T-helper 1 cell (primary cell): ENCODE measurements at places on chromosomes 1 and 21.

- no peak for DNase-seq
Measured at GRCh38 chr1:231423648-231424047, 1.6 kb upstream of the EGLN1 start.

GRCh38 chr1:80629304-80629837 is 1171.4 kb upstream of the ADGRL2 start:
- DNase-seq, result no peak

- DNase-seq, result no peak
Measured at GRCh38 chr1:51504806-51505525, 14.1 kb downstream of the EPS15 start.

GRCh38 chr21:45219517-45219916 is 68.2 kb downstream of the POFUT2 start:
- DNase-seq, result no peak

DNA sequence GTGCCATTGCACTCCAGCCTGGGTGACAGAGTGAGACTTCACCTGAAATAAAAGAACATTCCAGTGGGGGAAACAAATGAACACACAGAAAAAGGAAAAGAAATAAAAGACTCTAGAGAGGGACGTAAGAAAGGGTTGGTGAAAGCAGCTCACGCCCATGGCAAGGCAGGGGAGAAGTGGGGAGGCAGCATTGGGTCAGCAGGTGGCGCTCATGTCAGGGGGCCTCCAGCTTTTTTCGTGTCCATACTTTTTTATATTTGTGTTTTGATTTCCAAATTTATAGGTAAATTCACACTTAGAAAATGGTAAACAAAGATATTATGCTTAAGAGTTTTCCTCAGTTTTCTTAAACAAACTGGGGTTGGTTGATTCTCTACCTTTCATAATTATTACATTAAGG is 45.5 kb downstream of the VPS13D start:
- DNase-seq, result peak; percentile 6

DNA sequence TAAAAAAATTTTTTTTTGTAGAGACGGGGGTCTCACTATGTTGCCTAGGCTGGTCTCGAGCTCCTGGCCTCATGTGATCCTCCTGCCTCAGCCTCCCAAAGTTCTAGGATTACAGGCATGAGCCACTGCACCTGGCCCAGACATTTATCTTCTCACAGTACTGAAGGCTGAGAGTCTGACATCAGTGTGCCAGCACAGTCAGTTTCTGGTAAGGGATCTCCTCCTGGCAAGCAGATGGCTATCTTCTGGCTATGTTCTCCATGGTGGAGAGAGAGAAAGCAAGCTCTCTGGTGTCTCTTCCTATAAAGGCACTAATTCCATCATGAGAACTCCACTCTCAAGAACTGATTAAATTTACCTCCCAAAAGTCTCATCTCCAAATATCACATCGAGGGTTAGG is 57.8 kb upstream of the C1orf185 start:
- no peak for DNase-seq

GRCh38 chr1:37951783-37952624 is 5.2 kb upstream of the INPP5B start:
- DNase-seq, result no peak

GRCh38 chr1:246198115-246198816 is 308.8 kb downstream of the SMYD3 start:
- no peak for DNase-seq

- DNase-seq, result no peak
Measured at GRCh38 chr21:44508426-44508710, 31.6 kb downstream of the KRTAP10-1 start.

- DNase-seq, result no peak
Measured at GRCh38 chr1:162145966-162146696, 76.6 kb downstream of the NOS1AP start.

GRCh38 chr1:109379422-109379821 is 18.3 kb downstream of the SORT1 start:
- no peak for DNase-seq

DNA sequence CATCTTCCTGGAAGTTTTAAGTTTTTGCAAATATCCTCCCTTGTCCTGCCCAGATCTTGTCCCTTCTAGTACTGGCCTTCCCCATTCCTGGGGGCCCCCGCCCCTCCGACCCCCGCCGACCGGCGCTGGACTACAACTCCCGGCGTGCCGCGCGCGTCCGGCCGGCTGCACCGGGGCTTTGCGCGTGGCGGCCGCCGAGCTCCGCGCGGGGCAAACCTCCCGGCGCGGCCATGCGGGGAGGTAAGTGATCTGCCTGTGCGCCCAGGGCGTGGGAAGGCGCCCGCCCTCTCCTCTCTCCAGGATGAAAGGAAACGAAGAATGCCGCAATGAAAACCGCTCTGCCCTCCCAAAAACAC is 3.2 kb upstream of the SAMD13 start:
- no peak for DNase-seq

GRCh38 chr1:46343705-46344104 is 3.1 kb downstream of the NSUN4 start:
- DNase-seq, result no peak

GRCh38 chr1:111908011-111908621 is 81.4 kb downstream of the KCND3 start:
- no peak for DNase-seq

- DNase-seq, result no peak
Measured at GRCh38 chr1:110880708-110881374, 7.9 kb downstream of the CD53 start.

- no peak for DNase-seq
Measured at GRCh38 chr21:37550157-37550556, 183.6 kb downstream of the DYRK1A start.

DNA sequence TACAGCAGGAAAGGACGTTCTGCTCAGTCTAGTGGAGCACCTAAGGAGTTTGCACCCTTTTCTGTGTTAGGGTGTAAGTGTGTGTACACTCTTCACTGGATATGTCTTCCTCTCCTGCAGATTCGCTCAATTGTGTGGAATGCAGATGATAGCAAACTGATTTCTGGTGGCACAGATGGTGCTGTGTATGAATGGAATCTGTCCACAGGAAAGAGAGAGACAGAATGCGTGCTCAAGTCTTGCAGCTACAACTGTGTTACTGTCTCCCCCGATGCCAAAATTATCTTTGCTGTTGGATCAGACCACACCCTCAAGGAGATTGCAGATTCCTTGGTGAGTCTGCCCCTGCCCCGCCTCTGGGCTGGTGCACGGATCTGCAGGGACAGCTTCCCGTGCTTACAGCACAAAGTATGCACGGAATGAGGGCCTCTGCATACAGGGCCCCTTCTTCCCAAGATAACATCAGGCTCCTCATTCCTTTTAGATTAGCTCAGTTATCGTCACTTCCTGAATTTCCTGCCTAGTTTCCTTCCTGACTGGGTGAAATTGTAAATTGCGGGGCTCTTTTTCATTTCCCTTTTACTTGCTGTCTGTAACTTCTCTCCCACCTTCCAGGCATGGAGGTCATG is 34.6 kb downstream of the CFAP57 start:
- DNase-seq, result no peak

GRCh38 chr21:32858628-32859027 is 87.1 kb upstream of the PAXBP1 start:
- DNase-seq, result no peak

DNA sequence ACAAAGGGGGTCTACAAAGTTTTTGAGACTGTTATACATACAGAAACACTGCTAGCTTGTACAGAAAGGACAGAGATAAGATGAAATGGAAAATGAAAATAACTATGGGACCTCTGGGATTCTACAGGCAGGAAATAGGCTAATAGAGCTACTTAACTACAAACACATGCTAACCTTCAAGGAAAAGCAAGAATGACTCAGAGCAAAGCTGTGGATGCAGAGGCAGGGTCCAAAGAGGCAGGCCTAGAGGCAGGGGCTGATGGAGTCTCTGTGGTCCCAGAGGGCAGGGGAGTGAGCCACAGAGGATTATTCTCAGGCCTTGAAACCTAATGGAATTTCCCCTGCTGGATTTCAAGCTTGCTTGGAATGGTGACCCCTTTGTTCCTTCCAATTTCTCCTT is 18.7 kb upstream of the GOLT1A start:
- DNase-seq, result no peak

DNA sequence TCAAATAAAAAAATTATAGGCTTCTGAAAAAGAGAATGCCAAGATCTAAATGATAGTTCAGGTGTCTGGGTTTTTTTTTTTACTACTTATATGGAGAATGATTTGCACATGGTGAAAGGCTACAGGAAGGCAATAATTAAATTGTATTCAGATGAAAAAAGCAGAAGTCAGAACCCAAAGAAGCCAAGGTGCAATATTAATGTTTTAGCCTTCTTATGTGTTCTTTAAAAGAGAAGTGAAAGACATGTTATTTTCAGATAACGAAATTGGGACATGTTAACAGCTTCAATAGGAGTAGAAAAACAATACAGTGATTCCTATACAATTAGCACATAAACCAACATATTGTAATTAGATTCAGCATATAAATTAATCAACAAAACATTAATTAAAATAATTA is 452.9 kb upstream of the PRMT6 start:
- no peak for DNase-seq

- no peak for DNase-seq
Measured at GRCh38 chr1:112446411-112446810, 50.4 kb downstream of the CTTNBP2NL start.

DNA sequence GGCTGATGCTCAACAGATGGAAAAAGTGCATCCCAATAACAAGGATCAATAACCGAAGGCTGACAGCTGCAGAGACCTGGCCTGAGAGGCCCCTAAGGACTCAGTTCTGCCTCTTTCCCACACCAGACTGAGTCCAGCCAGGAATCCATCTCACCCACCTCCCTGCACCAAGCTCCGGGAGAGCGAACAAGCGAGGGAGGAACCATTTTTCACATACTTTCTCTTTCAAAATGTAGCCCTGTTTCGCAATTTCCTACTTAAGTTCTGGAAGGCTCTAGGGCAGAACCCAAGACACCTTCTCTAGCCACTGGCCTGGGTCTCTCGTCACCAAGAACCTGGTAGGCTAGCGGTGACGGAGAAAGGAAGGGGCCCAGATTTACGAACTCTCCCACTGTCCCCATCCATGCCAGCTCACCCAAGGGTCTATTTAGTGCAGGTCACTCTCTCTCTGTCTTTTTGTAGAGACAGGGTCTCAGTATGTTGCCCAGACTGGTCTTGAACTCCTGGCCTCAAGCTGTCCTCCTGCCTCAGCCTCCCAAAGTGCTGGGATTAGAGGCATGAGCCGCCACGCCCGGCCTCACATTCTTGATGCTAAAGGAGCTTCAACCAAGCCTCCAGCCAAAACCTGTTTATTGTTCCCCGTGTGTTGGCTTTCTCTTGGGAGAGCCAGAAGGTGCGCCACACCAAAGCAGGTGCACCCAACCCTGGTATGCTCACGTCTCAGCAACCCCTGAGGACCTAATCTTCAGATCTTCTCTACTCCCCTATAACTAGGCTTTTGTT is 10.9 kb upstream of the GNL2 start:
- no peak for DNase-seq

DNA sequence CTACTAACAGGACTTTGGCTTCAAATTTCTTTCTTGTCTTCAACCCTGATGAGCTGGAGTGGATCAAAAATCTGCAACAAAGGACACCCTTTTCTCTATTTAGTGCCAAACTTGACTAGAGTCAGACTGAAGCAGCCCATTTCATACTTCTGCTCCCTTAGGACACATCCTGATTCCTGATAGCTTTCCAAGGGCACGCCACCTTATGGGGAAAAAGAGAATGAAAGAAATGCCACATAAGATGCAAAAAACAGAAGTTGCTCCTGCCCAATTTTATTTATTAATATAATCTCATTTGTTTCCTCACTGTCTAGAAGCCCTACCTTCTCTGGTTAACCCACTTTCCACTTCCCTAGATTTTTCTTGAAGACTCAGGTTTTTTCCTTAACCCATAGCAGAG is 72.7 kb upstream of the NBPF4 start:
- no peak for DNase-seq

DNA sequence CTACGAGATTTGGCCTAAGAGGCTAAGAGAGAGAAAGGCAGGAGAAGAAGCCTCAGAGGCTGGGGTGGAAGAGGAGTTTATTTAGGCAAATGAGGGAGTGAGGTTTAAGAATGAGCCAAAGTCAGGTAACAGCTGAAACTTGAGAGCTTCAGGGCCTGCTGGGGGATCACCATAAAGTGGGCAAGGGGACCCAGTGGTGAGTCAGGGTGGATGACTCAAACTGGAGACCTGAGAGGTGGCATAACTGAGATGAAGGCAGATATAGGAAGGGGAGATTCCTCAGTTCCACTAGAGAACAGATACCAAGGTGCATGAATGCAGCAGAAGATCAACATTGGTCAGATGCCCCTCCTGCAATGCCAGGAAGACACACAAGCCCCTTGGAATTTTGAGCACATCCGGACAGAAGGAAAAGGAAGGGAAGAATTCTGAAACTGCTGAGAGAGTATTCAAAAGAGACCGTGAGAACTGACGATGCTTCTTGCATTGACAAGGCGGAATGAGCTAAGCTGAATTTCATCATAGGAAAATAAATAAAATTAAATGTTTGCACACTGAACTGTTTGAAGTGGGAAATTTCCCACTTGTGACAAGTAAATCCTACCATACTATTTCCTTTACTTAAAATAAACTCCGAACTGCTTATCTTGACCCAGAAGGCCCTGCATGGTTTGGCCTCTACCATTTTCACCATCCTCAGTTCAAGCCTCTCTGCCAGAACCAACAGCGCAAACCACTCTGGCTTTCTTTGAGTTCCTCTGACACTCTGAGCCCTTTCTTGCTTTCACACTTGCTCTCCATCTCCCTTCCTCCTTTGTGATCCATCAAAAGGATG is 94.1 kb downstream of the NMNAT2 start:
- DNase-seq, result no peak

DNA sequence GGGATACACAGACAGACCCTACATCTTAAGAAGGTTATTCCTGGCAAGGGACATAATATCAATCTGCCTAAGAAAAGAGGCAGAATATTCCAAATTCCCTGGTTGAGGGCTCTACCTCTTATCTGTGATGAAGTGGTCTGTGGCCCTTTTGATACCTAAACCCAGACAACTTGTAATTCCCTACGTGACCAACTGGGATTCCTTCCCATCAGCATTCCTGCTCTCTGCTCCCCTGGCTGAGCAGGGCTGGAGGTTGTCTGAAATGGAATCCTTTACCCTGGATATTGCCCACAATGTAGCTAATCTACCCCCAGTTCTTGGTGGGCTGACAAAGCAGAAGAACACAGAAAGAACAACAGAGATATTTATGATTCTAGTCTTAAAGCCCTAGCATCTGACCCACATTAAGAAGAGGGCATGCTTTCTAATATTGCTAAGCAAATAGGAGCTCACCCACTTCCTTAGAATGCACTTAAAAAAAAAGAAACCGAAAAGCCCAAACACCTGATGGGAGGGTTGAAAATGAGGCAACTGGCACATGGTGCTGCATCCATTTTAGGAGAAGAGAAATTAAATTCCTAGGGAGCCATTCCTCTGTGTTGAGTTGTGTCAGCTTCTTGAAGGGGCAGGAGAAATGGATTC is 36.8 kb downstream of the GADD45A start:
- no peak for DNase-seq

- DNase-seq, result no peak
Measured at GRCh38 chr1:67896826-67897225, 63.6 kb upstream of the GNG12 start.

GRCh38 chr1:163035446-163036249 is 33.5 kb upstream of the RGS4 start:
- DNase-seq, result no peak

DNA sequence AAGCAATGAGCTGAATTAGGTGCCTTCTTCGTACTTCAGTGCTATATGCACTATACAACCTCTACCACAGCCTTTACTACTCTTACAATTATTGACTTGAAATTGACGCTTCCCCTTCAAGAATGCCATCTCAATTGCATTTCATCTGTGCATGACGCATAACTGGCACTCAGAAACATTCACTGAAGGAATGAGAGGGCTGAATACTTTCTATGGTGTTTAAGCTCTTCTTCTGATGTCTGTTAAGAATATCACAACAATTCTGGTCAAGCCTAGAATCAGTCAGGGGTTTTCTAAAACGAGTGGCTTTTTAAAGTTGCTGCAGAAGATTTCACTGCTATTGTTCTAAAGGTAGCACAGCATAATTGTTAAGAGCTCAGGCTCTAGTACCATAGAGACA is 11.5 kb downstream of the DENND1B start:
- DNase-seq, result no peak
